Effector CD4-positive, alpha-beta T cell (primary cell): ENCODE measurements at places on chromosomes 7 and 10.

GRCh38 chr7:20113427-20114027, 103.7 kb downstream of the MACC1 start:
- DNase-seq, result no peak

- DNase-seq, result no peak
These were observed 81.9 kb downstream of the CCDC3 start for GRCh38 chr10:12919574-12919973.

DNA sequence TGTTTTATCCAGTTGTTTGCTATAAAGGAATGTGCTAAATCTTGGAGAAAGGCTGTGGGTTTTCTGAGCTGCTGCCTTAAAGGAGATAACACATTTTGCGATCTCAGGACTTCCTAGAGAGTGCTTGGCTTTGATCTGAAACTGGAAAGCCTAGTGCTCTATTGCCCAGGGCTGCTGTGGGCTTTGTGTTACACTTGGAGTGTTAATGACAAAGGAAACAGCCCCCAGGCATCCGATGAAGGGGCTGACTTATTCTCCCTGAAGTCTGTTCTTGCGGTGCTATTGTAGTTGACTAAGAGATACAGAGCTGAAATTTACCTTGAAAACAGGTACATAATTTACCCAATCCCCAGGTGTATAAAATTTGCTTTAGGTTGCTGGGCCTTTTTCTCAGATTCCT, 74.5 kb downstream of the SND1 start:
- no peak for DNase-seq

GRCh38 chr10:70060389-70060788, 7.7 kb downstream of the MACROH2A2 start:
- DNase-seq, result no peak

GRCh38 chr10:79314761-79315601, 32.3 kb upstream of the PPIF start:
- DNase-seq, result no peak

GRCh38 chr10:99920901-99921300, 88.8 kb downstream of the DNMBP start:
- DNase-seq, result no peak

DNA sequence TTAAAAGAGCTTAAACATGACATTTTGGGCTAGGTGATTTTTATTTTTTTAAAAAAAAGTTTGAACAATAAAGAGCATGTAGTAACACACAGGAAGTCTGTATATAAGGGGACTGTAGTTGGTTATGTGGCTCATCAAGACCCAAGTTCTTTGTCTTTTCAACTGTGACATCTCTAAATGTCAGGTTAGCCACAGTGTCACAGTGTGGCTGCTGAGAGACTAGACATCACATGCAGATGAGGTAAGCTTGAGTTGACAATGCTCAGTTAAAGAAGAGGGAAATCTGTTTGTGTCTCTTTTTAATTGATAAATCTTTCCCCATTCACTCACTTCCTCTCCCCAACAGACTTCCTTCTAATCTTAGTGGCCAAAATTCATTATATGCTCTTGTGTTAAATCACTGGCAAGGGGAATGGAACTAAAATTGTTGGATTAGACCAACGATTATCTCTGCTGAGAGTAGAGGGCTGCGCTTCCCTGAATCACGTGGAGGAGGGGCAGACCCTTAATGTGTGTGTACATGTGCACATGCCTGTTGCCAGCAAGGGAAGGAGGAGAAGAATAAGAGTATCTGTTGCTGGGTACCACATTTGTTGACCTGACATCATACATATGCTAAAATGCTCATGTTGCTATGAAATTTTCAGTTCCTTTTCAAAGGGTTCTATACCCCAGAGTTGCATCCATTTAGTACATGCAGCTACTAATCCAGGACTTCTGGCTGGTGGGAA, 78.3 kb downstream of the MMRN2 start:
- DNase-seq, result no peak

DNA sequence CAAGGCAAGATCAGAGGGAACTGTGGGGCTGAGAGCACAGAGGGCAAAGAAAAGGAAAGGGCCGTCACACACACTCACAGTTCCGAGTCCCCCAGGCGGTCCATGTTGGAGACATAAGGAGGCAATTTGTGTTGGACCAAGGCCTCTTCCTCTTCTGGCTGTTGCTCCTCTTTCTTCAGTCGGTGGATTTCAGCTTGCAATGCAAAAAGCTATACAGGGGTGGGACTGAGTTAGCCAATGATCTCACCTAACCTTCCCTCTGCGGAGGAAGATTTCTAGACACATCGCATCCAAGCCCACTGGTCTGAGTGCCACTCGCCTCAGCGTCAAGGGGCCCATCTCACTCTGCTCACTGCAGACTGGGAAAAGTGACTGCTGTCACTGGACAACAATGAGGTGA, 5.5 kb downstream of the WDR91 start:
- DNase-seq, result no peak

DNA sequence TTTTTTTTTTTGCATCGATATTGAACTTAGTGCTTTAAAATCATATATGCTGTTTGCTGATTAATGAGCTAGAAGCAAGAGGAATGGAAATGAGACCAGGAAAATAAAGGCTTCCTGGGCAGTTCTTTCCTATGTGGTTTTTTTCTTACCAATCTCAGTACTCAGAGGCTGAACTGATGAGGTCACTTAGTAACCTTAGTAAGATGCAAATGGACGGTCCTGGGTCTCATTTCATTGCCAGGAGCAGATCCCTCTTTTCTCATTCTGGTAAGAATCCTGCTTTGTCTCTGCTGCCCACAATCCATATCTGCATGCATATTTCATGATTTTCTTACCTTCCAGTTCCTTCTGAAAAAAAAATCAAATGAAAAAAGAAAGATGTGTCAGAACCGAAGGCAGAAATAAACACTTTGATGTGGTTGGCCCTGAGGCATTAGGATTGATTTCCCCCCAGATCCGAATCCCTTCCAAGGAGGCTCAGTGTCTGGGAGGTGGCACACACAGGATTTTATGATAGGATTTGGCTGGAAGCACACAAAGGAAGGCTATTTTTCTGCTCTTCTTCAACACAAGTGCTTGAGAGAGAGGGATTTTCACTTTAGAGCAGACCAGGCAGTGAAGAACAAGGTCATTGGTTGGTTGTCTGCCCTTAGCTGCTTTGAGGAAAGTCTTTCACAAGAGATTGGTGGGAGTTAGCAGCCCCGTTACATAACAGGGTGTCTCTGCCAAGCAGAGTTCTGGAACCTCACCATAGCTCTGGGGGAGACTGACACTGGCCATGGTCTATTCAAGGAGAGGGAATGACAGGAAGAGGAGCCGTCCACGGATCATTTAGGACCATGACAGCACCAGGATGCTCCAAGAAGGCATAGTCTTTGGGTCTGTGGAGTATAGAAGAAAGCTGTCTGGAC, 150.0 kb downstream of the CAMK1D start:
- no peak for DNase-seq

DNA sequence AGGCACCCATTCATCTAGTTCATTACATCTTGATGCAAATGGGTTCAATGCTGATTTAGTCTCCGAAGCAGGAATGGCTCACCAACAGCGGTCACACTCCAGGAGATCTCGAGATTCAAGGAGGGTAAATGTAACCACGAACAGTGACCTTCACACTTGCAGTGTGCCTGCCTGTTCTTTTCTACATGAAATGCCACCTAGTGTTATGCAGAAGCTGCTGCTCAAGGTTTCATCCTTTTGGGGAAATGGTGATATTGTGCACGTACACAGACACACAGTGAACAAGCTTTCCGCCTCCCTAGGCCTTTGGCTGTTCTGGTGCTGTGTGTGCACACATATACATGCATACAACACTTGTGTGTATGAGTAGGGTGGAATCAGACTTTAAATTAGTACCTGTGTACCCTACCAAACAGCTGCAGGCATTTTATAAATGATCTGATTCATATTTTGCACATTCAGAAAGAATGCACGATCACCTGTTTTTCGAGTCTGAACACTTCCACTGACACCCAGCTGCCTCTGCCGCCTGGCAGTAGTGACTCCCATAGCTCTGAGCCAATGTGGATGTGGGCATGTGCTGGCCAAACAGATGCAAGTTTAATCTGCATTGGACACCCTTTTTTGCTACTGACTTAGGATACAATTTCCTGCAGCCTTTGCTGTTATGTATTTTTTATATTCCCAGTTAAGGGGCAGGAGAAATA, 100.5 kb downstream of the TACC2 start:
- DNase-seq, result no peak

DNA sequence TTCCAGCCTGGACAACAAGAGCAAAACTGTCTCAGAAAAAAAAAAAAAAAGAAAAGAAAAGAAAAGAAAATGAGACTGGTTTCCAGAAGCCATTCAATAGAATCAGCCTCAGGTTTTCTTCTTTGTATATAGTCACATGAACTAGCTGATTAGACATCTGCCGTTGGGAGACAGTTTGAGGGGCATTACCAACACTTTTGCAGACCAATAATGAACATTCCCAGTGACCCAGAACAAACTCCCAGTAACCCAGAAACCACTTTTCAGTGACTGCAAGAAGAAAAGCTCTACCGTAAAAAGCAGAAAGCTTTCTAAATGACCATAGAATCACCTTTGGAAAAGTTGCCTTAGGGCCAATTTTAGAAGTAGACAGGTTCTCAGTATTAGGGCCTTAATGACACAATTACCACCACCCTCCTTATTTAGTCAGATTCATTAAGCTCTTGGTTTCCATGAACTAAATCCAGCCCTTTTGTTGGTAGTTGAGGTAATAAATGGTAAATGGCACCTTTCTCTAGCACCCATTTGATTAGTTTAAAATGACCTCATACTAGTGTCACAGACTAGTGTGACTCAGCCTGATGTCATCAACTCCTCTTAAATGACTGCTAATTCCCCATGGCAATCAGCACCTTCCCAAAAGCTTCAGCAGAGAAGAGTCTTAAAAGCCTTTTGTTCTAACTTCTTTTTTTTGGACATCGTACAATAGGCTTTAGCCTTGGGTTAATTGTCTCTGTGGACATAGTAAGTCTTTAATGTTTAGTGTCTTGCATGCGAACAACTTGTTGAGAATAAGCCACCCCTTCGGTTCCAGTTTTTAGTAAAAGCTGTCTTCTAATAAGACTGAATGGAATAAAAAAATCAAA, 33.6 kb upstream of the XRCC2 start:
- DNase-seq, result no peak

- DNase-seq, result no peak
These were observed 13.4 kb downstream of the STEAP1B start for GRCh38 chr7:22486597-22486996.

DNA sequence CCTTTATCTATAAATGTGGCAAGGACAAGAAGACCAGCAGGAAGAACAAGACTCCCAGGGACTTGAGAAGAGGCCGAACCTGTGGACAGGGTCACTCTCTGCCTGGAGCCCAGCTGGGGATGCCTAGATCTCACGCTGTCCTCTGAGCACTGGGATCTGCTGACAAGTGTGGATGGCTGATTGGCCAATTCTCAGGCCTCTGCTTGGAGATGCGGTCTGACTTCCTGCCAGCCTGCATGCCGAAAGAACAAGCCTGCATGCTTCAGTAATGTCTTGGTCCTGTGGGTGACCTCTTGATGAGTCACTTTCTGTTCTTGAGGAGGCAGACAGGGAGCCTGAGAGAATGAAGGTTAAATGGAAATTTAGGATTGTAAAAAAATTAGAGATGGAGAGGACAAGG, 84.7 kb downstream of the TMEM178B start:
- DNase-seq, result no peak

- no peak for DNase-seq
These were observed 720 bp upstream of the RFC2 start for GRCh38 chr7:74254858-74255379.

- DNase-seq, result no peak
These were observed 7.5 kb downstream of the AGK start for GRCh38 chr7:141558544-141559183.

- DNase-seq, result no peak
These were observed 1071.5 kb upstream of the C7orf33 start for GRCh38 chr7:147519062-147519461.

DNA sequence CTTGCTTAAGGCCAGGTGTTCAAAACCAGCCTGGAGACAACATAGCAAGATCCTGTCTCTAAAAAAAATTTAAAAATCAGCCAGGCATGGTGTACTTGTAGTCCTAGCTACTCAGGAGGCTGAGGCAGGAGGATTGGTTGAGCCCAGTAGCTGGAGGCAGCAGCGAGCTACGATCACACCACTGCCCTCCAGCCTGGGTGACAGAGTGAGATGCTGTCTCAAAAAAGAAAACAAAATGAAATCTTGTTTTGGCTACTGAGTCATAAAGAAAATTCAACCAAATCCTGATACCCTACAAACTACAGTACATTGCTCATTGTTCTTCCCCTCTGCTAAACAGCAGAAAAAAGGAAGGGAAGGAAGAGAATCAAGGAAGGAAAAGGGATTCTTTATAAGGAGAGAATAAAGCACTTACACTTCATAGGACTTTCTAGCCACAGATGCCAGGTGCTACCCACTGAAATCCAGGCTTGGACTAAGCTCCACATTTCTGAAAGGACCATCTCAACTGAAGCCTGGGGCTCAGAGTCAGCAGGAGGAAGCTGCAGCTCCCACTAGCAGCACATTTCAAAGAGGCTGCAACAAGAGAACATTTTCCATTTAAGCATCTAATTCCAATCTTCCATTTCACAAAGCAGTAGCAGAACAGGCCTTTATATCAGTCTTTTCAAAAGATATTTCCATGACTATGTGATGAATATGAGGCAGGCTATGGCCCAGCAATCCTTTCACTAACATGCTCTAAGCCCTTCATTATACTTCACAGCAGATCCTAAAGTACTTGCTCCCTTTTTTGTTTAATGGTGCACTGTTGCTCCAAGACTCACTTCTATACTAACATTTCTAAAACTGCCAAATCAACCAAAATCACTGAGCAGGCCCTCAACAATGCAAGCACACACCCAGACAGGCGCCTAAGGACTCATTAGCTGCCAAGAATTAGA, 13.5 kb downstream of the TNPO3 start:
- DNase-seq, result no peak

DNA sequence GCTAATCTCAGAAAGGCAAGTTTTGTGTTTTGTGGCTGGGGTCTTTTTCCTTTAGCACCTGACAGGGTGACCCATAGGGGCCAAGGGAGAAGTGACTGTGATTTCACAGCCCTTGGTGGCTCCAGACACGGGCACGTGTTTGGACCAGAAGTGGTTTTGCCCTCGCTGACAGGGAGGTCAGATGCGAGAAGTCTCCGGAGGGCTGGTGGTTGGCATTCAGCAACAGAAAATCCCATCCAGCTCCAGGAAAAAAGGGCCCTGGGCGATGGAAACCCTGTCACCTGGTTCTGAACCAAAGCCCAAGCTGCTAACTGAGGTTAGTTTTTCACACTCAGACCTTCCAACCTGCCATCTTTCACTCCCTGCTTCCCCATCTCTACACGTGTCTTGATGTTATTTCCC, 272.9 kb downstream of the TRIL start:
- DNase-seq, result no peak

GRCh38 chr7:23055582-23056178, 41.8 kb upstream of the HYCC1 start:
- peak; percentile 39 for DNase-seq

GRCh38 chr10:129846991-129847391, 117.1 kb downstream of the EBF3 start:
- DNase-seq, result no peak

DNA sequence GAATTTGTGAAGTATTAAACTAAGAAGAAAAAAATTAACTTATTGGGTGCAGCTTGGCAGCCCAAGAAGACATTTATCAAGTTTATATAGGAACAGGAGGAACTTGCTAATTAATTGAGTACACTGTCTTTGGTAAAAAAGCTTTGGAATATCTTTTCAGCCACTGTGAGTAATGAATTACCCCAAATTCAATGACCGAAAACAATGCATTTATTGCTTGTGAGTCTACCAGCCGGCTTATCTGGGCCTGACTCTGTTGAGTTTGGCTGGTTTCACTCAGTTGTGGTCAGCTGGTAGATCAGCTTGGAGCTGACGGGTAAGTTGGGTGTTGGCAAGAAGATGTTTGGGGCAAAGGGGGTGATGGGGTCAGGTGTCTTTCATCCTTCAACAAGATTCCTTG, 11.6 kb downstream of the GNG11 start:
- DNase-seq, result no peak

- no peak for DNase-seq
These were observed 35.0 kb downstream of the HDAC9 start for GRCh38 chr7:18530224-18531179.
